NCI-H1930 (cell line): ENCODE measurements at places on chromosomes 3 and 15.
A peak's percentile ranks its signal among the peaks of the same experiment; 100 is the strongest.

DNA sequence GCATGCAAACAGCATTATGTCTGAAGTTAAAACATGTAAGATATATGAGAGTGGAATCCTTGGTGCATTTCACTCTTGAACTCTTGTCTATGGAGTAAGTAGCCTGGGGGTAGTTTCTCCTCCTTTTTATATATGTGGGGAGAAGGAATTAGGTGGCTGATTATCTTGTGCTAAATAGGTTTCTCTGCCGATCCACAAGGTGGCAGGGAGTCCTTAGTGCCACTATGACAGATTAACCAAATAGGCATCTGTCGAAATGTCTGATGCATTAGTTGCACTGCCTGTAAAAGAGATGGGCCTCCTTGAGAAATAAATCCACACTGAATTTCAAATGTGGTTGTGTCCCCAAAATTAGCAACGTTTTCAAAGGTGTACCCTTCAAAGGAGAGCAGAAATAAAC lies 170.1 kb downstream of the CNTN4 start:
- no peak for DNase-seq

DNA sequence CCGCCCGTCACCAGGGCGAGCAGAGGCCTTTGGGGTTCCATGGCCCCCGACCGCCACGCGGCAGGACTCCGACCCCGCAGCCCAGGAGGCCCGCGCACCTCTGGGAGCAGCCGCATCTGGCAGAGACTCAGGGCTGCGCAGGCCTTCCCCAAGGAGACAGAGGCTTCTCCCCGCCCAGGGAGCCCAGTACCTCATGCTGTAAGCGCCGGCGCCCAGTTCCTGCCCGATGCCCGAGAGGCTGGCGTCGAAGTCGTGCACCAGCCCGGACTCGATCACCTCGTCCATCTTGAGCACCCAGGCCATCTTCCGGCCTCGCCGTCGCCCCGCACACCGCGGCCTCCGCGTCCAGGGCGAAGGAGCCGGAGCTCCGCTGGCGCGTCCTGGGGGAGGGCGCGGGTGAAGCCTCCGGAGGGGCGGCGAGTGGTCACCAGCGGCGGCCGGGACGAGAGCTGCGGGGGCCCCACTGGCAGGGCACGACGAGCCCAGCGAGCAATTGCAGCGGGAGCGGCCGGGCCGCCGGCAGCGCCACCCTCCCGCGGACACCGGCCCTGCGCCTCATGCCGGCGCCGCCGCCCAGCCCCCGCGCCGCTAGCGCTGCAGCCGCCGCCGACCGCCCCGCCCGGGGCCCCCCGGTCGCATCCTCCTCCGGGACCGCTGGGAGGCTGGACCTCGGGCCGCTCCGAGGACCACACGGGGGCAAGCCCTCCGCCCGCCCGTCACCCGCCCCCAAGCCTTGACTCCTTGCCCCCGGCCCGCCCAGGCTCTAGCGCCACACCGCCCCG lies 468 bp downstream of the UBP1 start:
- peak; percentile 56 for DNase-seq

DNA sequence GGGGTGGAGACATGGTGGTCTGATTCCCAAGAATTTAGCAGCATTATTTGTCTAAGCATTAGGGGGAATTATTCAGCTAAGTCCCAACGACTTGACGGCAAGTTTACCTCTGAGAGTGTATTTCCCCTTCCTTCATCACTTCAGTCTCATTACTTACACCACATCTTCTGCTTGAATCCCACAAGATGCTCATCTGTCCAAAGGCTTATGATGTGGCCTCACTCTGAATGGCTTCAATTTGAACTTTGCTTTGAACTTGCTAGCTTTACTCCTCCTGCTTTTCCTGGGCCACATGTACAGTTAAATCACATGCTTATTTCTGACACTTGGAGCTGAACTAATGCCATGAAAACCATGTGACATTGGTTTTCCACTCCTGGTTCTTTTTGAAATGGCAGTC lies 231.3 kb upstream of the SATB1 start:
- no peak for DNase-seq

GRCh38 chr3:99638167-99638948 lies at the start of gene COL8A1:
Gene COL8A1, plus strand, starts transcription at chr3:99638594. Its CDS starts 152,089 bp downstream, at chr3:99790683.
- no peak for DNase-seq

DNA sequence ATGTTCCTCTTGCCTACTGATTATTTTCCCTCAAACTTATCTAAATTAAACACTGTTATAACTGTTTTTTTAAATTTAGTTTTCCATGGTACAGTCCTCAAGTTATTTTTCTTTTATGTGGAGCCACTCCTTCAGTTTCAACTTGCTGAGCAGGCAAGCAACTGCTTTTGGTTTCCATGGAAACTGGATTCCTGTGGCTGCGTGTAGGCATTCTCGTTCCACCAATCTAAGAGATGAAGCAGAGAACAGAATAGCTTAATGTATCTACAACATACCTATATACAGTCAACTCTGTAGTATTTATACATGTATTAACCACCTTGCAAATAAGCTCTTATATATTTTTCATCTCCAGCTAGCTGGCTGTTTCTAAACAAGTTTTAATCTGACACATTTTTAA lies 25.8 kb upstream of the ANXA2 start:
- DNase-seq: no peak

DNA sequence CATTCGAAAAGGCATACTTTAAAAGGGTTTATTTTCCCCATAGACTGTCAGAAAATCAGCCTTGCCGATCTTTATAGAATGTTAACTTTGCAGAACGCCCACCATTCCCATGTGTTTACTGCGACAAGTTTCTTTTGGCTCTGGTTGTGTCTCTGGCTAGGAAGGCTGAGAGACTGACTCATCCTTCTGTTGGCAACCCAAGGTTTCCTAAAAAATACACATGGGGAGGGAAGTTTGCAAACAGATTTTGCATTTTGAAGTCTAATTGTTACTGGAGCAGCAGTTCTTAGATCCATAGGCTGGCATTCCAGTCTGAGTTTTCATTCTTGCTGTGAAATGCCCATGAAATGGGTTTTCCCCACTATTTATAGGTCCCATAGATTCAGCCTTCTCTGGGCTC lies 37.9 kb upstream of the MINAR1 start:
- no peak for DNase-seq

DNA sequence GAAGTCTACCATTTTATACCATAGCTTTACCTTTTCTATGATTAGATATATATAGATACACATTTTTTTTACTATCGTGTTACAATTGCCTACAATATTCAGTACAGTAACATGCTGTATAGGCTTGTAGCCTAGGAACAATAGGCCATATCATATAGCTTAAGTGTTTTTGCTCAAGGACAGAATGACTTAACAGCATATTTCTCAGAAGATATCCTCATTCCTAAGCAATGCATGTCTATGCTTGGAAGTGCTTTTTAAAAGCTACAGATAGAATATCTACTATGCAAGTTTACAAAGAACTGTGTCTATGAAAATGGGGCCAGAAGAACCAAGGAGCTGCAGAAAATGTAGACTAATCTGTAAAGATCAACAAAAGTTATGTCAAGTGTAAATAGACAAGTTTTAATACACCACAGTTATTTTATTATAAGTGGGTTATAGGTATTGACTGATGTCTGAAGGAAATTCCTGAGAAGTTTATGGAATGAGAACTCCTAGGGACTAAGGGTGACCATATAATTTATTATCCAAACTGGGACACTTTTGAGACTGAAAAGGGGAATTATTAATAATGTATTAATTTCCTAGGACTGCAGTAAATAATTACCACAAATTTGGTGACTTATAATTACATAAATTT lies 138.7 kb upstream of the TGFBR2 start:
- no peak for DNase-seq

DNA sequence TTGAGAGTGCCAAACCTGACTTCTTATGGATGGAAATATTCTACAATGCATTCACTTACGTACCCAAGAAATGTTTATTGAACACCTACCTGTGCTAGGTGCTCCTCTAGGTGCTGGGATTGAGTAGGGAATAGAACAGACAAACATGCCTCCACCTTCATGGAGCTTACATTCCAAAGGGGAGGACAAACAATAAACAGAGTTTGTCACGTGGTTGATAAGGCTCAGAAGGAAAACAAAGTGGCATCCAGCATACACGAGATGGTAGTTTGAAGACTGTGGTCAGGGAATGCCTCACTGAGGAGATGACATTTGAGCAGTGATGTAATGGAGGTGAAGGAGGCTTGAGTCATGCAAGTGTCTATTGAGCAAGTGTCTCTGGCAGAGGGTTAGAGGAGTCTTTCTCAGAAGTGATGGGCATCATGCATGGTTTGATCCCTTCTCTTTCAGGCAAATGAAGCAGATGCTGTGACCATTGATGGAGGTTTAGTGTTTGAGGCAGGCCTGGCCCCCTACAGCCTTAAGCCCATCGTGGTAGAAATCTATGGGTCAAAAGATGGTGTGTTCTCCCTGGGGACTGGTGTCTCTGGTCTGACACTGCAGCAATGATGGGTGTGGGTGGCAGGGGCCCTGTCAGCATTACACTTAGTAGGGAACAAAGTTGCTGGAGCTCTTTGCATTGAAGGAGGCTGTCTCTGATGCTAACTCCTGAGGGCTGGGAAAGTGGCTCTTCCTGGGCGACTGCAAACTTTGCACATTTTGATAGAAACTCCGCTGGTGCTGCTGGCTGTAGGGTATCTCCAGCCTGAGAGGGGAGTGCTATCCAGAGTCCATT lies 29.7 kb upstream of the TOPBP1 start:
- no peak for DNase-seq

DNA sequence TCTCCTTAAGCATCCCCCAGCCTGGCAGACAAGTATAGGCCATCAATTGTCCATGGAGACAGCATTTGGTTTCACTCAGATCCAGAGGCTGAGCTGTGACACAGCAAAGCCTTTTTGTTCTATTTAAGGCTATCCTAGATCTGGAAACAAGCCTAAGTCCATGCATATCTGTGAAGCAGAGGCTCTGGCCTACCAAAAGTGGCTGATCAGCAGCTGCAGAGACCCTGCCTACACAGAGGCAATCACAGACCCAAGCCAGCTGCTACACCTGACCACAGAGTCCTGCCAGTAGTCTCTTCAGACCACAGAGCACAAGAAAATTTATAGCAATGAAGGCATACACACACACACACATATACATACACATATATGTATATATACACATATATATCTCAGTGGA lies 501.7 kb upstream of the ARPP21 start:
- DNase-seq: no peak

- no peak for DNase-seq
Observed at GRCh38 chr3:72133329-72134011, 348.5 kb upstream of the PROK2 start.

GRCh38 chr15:49059491-49059890 lies 13.2 kb upstream of the SECISBP2L start:
- no peak for DNase-seq

DNA sequence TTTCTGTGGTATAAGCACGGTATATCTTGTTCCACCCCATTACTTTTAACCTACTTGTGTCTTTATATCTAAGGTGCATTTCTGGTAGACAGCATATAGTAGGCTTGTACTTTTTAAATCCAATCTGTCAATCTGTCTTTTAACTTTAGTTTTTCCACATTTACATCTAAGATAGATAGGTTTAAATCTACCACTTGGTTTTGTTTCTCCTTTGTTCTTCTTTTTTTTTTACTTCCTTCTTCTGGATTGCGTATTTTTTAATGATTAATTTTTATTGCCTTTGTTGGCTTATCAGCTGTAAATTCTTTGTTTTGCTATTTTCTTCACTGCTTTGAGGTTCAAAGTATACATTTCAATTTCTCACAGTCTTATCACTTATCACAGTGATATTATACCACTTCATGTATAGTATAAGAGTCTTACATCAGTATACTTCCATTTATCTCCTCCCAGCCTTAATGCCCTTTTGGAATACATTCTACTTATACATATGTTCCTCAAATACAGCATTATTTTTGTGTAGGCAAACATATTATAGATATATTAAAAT lies 31.0 kb downstream of the IQCB1 start:
- no peak for DNase-seq

- no peak for DNase-seq
Observed at GRCh38 chr15:25673972-25674371, 189.2 kb downstream of the ATP10A start.

- no peak for DNase-seq
Observed at GRCh38 chr3:136703429-136703828, 48.7 kb downstream of the STAG1 start.
